Peyer's patch (tissue), 4 donors: ENCODE measurements at places on chromosomes 2 and 18.

GRCh38 chr2:179701524-179702110, 159.8 kb downstream of the ZNF385B start:
- no peaks in the 10 kb centered on the region for H3K36me3 ChIP-seq
- no peaks in the 10 kb centered on the region for H3K27me3 ChIP-seq
- no peaks in the 10 kb centered on the region for H3K4me1 ChIP-seq
- H3K4me3 ChIP-seq = no peak overlapping the region
- DNase-seq = no peak

- H3K27ac ChIP-seq = no peak overlapping the region
- no peaks in the 10 kb centered on the region for H3K27me3 ChIP-seq
- H3K4me3 ChIP-seq = no peak overlapping the region
- no peaks in the 10 kb centered on the region for H3K4me1 ChIP-seq
- no peak for DNase-seq
- H3K36me3 ChIP-seq = no peaks in the 10 kb centered on the region
Measured at GRCh38 chr2:24874035-24874434, 46.0 kb downstream of the ADCY3 start.

GRCh38 chr18:12046751-12047335, 46.8 kb upstream of the ANKRD62 start:
- H3K4me3 ChIP-seq = no peak overlapping the region
- H3K36me3 ChIP-seq = no peaks in the 10 kb centered on the region
- no peaks in the 10 kb centered on the region for H3K27me3 ChIP-seq
- DNase-seq = peak; percentile 36
- no peaks in the 10 kb centered on the region for H3K4me1 ChIP-seq

DNA sequence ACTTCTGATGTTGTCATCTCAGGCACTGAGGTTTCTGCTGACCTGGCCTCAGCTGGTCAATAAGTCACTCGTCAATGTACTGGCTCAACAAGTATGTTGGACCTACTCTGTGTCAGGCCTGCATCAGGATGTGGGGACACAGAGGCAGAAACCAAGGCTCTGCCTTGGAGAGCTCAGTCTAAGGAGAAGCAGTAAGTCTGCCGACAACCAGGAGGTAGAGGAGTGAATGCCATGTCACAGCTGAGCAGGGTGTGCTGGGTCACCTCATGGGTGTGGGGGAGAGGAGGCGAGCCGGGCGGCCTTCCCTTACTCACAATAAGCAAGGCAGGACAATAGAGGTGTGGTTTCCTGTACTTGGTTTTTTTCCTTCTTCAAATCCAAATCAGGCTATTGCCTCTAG, 75.8 kb downstream of the COLEC12 start:
- H3K36me3 ChIP-seq = no peaks in the 10 kb centered on the region
- no peaks in the 10 kb centered on the region for H3K4me1 ChIP-seq
- DNase-seq = no peak
- H3K27ac ChIP-seq = no peak overlapping the region

- H3K4me3 ChIP-seq = no peak overlapping the region
- H3K27me3 ChIP-seq = no peaks in the 10 kb centered on the region
- H3K27ac ChIP-seq = no peak overlapping the region
- no peaks in the 10 kb centered on the region for H3K4me1 ChIP-seq
- DNase-seq = no peak
Measured at GRCh38 chr18:73150199-73150598, 282.4 kb upstream of the NETO1 start.
